Posterior vena cava (tissue), 2 donors: ENCODE measurements at places on chromosomes 5 and 9. TPM values are rescaled to one million over a fixed set of nuclear protein-coding genes. Genes with fewer than 3 reads are reported as not detected.

The TRMT10B gene
- 9.9 TPM for total RNA-seq

The PCYOX1L gene
- total RNA-seq, result 3.1 TPM

The PNPLA7 gene
- total RNA-seq, result 3.2 TPM

The BHMT gene
- total RNA-seq, result 0.62 TPM

The ST8SIA4 gene
- total RNA-seq, result 5.6 TPM

The INSL6 gene
- not detected for total RNA-seq

The PAX5 gene
- 0.46 TPM for total RNA-seq

The OSTF1 gene
- total RNA-seq, result 40.2 TPM

The RASGRF2 gene
- total RNA-seq, result 5.1 TPM

The PCDHB9 gene
- total RNA-seq, result 5.3 TPM

The NTNG2 gene
- 3.4 TPM for total RNA-seq

The PCDHGB5 gene
- 9.5 TPM for total RNA-seq

The PCDHA9 gene
- total RNA-seq, result 0.14 TPM

The PROB1 gene
- 8.9 TPM for total RNA-seq

The MPDZ gene
- total RNA-seq, result 63.3 TPM

The ADGRD2 gene
- not detected for total RNA-seq

The PHF24 gene
- 0.93 TPM for total RNA-seq

The SLCO6A1 gene
- not detected for total RNA-seq

The QRFP gene
- total RNA-seq, result not detected

The MRPL36 gene
- 32.4 TPM for total RNA-seq
